Activated T-cell treated with anti-CD3 and anti-CD28 coated beads, Interleukin-2, amount 50 U/mL, for 4 hours (primary cell): ENCODE measurements at places on chromosomes 7 and 10. TPM values are rescaled to one million over a fixed set of nuclear protein-coding genes. Genes with fewer than 3 reads are reported as not detected.

SPAG6 gene
- not detected for total RNA-seq

CPVL gene
- not detected for total RNA-seq

GNGT1 gene
- not detected for total RNA-seq

TBX20 gene
- 0.14 TPM for total RNA-seq

KEL gene
- total RNA-seq, result 0.33 TPM
